ENCODE measurements at places on chromosomes 5 and 9. TPM values are rescaled to one million over a fixed set of nuclear protein-coding genes. Genes with fewer than 3 reads are reported as not detected.

CDKN2B-AS1 gene
- total RNA-seq = 0.21 TPM

DNA sequence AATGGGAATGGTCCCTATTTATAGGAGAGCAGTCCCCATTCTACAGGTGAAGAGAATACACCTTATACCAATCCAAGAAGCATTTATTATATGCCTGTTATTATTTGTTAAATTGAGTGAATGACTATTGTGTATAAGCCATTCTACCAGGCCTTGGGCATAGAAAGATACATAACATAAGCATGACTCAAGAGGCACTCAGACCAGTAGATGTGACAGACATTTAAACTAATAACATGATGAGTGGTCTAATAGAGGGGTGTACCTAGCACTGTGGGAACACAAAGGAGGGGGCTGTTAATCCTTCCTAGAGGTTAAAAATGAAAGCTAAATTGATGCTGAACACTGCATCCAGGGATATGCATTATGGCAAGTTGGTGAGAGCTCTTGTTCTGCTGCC, 145.0 kb upstream of the TNC start:
- DNase-seq = no peak

- no peak for DNase-seq
Measured at GRCh38 chr5:5505815-5506214, 83.3 kb downstream of the ICE1 start.

GRCh38 chr9:12631866-12632265, 61.3 kb upstream of the TYRP1 start:
- no peak for DNase-seq

IFNK gene
- not detected for total RNA-seq

SLC45A2 gene
- total RNA-seq = 0.36 TPM

- DNase-seq = no peak
Measured at GRCh38 chr9:96619124-96619465, 548 bp downstream of the CDC14B start.

PLPP1 gene
- 13.2 TPM for total RNA-seq

- DNase-seq = no peak
Measured at GRCh38 chr5:69517763-69518212, 25.2 kb downstream of the OCLN start.
